ENCODE measurements at places on chromosomes 6 and 20.

GRCh38 chr6:1577896-1578745, 31.6 kb upstream of the FOXC1 start:
- DNase-seq: no peak

- no peak for DNase-seq
Measured at GRCh38 chr6:157223021-157223430, 100.3 kb downstream of the TMEM242 start.

- DNase-seq: no peak
Measured at GRCh38 chr6:20846602-20847028, 312.4 kb downstream of the CDKAL1 start.

DNA sequence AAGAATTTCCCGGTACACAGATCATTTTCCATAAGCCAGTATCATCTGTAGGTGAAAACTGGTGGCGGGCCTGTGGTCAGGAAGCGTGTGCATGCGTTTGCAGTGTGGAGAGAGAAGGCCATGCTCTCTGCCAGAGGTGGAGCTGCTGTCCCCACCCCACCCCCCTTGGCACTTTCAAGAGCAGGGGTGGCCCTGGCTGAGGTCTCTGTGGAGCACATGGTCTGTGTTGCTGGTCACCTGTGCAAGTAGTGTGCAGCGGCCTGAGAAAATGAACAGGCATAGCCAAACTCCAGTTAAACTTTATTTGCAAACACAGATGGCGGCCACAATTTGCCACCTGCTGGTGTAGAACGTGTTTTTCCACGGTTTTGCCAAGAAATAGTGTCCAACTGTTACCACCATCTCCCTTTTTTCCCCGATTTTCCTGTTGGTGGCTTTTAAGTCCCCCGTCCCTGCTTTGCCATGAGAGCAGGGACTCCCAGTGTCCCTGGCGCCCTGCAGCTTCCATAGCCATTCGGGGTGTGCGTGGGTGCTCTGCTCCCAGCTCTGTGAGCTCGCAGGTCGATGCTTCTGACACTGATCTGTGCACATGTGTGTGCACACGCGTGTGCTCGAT, 2.5 kb downstream of the ADRM1 start:
- no peak for DNase-seq

DNA sequence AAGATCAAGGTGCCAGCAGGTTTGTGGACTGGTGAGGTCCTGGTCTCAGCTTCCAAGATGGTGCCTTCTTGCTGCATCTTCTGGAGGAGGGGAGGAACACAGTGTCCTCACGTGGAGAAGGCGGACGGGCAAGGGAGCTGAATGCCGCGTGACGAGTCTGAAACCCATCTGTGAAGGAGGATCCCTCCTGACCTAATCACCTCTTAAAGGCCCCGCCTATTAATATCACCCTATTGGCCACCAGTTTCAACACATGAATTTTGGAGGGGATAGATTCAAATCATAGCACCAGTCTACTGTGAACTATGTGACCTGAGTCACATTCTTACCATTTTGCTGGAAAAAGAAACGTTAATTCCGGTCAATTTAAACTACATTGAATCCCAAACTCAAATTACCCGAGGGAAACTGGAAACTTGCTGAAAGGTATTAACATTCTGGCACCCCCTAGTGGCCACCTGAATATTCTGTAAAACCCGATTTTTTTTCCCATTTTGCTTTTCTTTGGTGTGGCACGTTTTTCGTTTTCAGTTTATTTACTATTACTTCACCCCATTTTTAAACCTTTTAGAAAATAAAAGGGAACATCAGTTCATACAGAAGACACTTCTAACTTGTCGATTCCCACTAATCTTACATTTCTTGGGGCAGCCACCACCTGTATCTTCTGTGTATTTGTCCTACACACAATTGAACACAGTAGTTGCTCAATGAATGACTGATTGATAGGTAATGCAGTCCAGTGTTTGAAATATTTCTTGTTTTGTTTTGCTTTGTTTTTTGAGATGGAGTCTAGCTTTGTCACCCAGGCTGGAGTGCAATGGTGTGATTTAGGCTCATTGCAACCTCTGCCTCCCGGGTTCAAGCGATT, 17.9 kb upstream of the CCDC170 start:
- DNase-seq: peak; percentile 15

GRCh38 chr20:6994452-6994851, 227.0 kb downstream of the BMP2 start:
- DNase-seq: no peak

- DNase-seq: no peak
Measured at GRCh38 chr20:62339647-62340062, 27.5 kb downstream of the LAMA5 start.

DNA sequence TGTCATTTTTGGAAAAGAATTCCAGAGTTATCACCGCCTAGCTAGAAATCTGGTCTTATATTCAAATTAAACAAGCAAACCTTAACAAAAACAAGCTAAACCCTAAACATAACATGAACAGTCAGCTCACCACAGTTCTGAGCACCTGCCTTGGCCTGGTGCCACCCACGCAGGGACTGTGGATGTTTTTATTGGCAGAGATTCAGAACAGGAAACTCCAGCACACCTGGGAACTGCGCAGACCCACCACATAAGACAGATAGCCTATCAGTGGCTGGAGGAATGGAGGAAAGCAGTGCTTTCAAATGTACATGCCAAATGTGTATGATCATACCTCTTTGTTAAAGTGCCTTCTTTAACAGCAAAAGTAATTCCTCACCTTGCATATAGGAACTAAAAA, 8.9 kb downstream of the SLC16A10 start:
- DNase-seq: no peak

DNA sequence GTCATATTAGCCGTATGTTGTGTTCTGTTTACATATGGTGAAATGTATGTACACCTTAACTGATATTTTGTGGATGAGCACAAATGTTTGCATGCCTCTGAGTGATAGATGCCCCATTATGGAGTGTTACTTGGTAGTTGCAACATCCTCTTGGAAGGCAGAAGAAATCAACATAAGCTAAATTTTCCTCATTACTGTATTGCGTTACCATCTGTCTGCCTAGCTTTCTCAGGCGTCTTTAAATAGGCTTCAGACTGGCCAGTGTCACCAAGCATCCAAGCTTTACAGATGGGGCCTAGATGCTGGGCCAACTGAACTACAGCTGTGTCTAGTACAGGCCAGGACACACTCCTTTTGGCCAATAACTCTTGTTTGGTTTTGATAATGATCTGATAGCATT, 250.6 kb downstream of the SAMD5 start:
- no peak for DNase-seq

- DNase-seq: no peak
Measured at GRCh38 chr20:38112261-38112929, 52.7 kb downstream of the TGM2 start.

DNA sequence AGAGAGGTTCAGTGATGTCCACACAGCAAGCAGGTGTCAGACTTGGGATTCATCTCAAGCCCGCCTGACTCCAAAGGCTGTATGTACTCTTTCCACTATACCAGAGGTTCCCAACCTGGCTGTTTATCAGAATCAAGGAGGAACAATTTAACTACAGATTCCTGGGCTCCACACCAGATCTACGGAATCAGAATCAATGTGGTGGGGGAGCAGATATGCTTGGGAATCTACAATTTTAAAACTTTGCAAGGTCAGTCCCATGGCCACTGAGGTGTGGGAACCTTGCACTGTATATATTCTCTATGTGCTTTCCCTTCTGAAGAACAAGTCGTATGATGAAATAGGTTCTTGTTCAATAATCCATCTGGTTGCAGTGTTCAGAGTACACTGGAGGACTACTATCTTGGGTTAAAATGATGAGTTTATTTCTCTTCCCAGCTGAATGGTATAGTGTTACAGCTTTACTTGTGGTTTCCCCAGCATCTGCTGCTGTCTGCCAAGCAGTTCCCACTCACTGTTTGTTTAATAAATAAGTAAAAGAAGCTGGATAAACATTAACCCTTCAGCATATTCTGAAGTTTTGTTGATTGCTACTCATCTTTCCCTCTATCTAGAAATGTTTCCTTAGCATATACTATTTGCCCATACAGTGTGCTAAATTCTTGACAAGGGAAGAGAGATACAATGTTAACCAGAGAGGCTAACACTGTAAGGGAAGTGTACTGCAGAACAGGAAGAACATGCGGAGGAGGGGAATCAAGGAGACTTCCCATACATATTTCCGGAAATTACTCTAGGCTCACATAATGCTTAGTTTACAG, 9.9 kb downstream of the TTI1 start:
- DNase-seq: no peak

- no peak for DNase-seq
Measured at GRCh38 chr20:37987602-37988290, 45.5 kb downstream of the TTI1 start.

- no peak for DNase-seq
Measured at GRCh38 chr6:97563529-97563928, 280.5 kb upstream of the MMS22L start.

DNA sequence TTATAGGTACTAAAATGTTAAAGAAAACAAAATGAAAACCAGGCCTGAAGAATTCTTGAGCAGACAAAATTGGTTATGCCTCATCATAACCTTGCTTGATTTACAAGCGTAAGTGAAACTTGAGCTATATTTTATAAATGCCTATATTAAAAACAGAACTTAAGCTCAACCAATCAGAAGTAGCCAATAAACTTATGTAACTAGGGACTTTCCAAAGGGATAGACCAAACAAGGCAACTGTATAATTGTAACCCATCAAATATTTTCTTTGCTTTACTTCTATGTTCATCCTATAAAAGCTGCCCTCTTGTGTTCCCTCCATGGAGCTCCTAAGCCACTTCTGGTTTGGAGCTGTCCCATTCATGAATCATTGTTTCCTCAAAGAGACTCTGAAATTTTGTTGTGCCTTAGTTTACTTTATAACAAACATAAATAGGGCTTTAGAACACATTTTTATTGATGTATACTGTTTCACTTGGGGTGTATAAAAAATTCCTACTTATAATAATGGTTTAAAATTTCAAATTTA, 101.6 kb upstream of the CARMIL1 start:
- no peak for DNase-seq

GRCh38 chr6:37007340-37008043, 2.0 kb downstream of the FGD2 start:
- no peak for DNase-seq

GRCh38 chr20:63945031-63945658, 11.1 kb downstream of the UCKL1 start:
- no peak for DNase-seq

GRCh38 chr6:135703007-135703406, 148.5 kb upstream of the PDE7B start:
- no peak for DNase-seq

- no peak for DNase-seq
Measured at GRCh38 chr6:37807656-37808055, 11.9 kb upstream of the ZFAND3 start.

DNA sequence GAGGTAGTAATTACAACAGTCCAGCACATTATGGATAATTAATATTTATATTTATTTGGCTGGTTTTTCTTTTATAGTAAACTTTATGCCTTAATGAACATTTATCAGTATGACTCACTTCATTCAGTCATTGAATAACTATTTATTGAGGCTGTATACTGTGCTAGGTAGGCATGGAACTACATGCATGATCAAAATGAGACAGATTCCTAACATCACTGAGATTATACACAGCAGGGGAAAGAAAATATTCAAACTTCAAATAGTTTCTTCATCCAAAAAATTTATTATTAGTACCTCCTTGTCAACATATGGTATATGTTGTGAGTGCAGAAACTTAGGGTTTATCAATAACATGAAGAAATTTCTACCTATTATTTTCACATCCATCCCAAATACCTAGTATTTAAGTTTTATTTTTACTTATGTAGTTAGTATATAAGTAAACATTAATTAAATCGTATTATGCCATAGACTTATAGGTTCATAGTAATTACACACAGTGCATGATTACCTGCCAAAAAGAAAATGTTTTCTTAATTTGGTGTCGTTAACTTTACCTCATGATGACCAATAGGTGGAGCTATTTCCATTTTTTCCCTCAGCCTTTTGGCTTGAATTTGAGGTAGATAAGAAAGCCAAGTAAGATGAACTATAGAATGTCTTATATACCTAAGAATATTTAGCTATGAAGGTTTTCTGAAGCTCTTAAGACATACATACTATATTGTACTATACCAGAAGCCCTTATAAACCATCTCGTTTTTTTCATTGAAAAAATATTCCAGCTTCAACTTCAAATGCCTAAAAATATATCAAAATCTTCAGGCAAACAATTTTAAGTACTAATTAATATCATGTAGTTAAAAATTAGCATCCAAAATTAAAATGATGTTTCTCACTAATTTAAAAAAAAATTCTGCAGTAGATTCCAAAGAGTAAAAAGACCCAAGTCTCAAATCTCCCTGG, 12.5 kb upstream of the TMEM30A start:
- no peak for DNase-seq

DNA sequence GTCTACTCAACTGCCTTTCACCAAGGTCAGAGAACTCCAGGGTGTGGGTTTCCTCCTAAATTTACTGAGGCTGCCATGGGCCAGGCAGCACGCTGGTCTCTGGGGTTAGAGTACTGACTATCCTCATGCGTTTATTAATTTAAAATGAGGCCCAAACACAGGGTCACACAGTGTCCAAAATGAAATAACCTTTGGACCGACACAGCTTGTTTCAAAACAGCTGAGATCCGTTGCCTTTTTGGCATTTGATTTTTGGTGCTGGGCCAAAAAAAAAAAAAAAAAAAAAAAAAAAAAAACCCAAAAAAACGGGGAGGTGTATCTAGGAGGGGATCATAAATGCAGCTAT, 14.6 kb upstream of the TOX2 start:
- no peak for DNase-seq
